Bronchial epithelial cell (primary cell): ENCODE measurements at places on chromosomes 4 and X.

- no peak for DNase-seq
Observed at GRCh38 chr4:37732526-37733186, 46.5 kb upstream of the RELL1 start.

- no peak for DNase-seq
Observed at GRCh38 chrX:1743105-1743504, 128.2 kb downstream of the ASMT start.

- no peak for DNase-seq
Observed at GRCh38 chr4:123593655-123594054, 197.1 kb downstream of the SPRY1 start.

DNA sequence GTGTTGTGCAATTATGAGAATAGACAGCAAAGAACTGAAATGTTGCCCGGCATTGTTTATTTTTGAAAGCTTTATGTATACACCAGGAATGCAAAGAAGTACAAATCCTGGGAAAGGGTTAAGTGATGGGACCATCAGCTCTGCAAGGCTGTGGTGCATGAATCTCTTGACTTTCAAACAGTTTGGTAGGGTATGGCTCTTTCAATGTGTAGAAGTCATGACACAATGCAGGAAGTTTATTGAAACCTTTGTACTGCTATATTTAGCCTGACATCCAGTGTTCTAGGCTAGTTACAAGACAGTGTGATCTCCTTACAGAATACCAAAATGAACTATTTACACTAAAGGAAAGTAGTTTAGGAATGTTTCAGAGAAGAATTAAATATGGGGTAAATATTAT lies 206.8 kb upstream of the HAND2 start:
- DNase-seq, result no peak

DNA sequence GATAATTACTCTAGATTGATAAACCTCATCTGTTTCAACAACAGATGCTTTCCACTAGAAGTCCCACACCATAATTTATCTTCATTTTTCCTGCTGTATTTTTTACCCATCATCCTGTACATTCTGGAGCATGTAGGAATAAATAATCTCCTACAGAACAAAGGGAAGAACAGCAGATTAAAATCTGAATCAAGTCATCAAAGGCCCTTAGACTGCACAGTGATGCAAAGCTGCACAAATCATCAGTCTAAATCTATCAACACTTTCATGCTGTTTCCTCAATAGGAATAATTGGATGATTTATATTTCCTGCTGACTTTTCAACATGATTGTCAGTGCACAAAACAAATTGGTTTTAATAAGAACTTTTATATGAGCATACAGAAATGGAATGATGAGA lies 1143.9 kb downstream of the STIM2 start:
- no peak for DNase-seq
